ENCODE measurements at places on chromosomes 7 and 10. TPM values are rescaled to one million over a fixed set of nuclear protein-coding genes. Genes with fewer than 3 reads are reported as not detected.
A peak's percentile ranks its signal among the peaks of the same experiment; 100 is the strongest.

Gene FLNC
- 0.02 TPM for total RNA-seq

Gene OR2A5
- total RNA-seq = not detected

Gene NKX6-2
- total RNA-seq = not detected

- DNase-seq = no peak
Observed at GRCh38 chr7:129604713-129605437, 6.6 kb upstream of the NRF1 start.

DNA sequence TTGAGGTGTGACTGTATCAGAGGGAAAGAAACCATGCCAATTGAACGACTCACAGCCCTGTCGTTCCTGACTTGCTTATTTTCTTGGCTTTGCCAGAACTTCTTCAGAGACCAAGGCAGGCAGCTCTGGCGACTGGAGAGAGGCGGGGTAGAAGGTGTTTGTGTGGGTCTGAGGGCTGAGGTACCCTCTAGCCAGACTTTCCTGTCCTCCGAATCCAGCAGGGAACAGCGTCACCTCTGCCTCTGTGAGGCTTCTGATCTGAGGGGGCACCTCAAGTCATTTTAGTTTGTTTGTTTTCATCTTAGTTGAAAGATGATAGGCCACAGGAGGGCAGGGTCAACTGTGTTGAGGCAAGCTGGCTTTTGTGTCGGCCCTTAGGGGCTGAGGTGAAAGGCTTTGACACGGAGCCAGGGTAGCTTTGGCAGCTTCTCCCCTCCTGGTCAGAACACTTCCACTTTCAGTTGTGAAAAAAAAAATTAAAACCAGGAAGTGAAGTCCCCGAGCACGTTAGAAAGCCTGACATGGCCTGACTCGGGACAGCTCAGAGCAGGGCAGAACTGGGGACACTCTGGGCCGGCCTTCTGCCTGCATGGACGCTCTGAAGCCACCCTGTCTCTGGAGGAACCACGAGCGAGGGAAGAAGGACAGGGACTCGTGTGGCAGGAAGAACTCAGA, 1.9 kb downstream of the ACSL5 start:
- DNase-seq = peak; percentile 51

DNA sequence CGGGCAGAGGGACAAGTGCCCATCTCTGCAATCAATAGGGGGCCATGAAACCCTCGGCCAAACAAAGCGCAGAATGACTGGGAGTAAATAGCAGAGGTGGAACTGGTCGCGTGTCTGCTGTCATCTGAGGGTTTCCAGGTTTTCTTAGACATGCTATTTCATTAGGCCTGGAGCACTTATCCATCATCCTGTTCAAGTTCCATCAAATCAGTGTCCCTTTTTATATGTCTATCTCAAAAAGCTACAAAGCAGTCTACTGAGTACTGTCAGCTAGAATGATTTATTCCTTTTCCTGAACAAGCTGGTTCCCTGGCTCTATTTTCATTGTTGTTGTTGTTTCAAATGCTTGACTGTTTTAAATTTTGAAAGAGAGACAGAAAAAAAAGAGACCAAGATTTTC, 590.5 kb downstream of the PARD3 start:
- DNase-seq = no peak

DNA sequence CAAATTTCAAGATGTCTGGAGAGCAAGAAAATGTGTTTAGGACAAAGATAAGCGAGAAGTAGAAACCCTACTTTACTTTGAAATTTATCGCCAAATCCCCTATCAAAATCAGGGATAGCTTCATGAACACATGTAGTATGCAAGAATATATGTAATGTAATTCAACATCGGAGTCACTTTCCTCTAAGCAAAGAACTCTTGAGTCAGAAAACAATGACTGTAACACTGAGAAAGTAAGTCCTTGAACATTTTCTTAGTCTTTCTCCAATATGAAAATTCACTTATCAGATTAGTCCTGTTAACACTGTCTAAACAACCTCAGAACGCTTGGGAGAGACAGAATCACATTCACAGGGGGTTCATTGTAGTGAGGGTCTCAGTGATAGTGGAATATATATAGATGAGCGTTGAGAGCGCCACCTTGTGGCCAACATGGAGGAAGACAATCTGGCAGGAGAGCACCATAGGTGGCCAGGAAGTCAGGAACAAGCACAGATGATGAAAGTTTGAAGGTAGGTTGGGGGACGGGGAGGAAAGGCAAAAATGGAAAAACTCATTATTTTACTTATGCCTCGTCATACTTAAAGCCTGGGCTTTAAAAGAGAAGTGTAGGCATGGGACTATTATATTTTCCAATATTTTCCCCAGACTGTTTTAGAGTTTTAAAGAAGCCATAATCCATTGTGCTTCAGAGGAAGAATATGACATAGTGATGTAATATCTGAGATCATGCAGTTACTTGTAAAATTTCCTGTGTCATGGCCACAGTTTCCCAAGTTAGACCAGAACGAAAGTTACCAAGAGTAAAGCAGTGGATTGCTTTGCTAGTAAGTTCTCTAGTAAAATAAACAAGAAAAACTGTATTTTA, 115.5 kb upstream of the GNAI1 start:
- DNase-seq = peak; percentile 41

GRCh38 chr10:77319557-77319956, 318.1 kb downstream of the KCNMA1 start:
- no peak for DNase-seq

All from activated T-cell treated with anti-CD3 and anti-CD28 coated beads, Interleukin-2, amount 50 U/mL, for 72 hours (primary cell).